ENCODE measurements at places on chromosomes 11 and 22.
A peak's percentile ranks its signal among the peaks of the same experiment; 100 is the strongest.

- peaks cover 9% of the 10 kb centered on the region for H3K4me1 ChIP-seq
- no peaks in the 10 kb centered on the region for H3K36me3 ChIP-seq
- no peaks in the 10 kb centered on the region for H3K27me3 ChIP-seq
- DNase-seq, result peak; percentile 42
Observed at GRCh38 chr11:43738600-43739409, 58.3 kb downstream of the HSD17B12 start.

DNA sequence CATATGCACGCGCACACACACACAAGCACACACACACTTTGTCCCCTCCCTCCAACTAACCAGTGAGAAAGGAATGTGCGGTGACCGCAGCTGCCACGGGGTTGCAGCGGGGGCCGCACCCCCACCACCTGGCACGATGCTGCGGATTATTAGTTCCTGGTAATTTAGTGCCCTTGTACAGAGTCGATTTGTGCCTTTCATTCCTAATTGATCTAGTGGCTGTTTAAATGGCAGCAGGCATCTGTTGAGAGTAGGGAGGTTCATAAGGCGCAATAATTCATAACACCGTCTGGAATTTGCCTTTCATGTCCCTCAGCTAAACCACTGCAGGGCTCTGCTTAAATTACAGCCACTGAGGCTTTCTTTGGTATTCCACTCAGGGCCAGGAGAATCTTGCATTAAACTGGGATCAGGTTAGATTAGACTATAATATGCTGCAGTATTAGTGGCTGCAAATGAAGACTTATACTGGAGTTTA, 113.7 kb downstream of the FEZ1 start:
- H3K27ac ChIP-seq, result no peak overlapping the region
- no peaks in the 10 kb centered on the region for H3K27me3 ChIP-seq
- no peak overlapping the region for H3K4me3 ChIP-seq
- H3K4me1 ChIP-seq, result no peaks in the 10 kb centered on the region
- no peak for DNase-seq

- no peak within 1 kb of the TSS for H3K27ac ChIP-seq
- H3K27me3 ChIP-seq, result no peaks in the 10 kb centered on the region
- no peak within 1 kb of the TSS for H3K4me3 ChIP-seq
- no peak for DNase-seq
- no peaks in the 10 kb centered on the region for H3K4me1 ChIP-seq
- H3K36me3 ChIP-seq, result no peaks in the 10 kb centered on the region
Observed at GRCh38 chr11:56160217-56160616, at the start of gene OR8K5. OR8K5 (minus strand) TSS chr11:56160317; CDS start chr11:56160317, 0 bp downstream.

DNA sequence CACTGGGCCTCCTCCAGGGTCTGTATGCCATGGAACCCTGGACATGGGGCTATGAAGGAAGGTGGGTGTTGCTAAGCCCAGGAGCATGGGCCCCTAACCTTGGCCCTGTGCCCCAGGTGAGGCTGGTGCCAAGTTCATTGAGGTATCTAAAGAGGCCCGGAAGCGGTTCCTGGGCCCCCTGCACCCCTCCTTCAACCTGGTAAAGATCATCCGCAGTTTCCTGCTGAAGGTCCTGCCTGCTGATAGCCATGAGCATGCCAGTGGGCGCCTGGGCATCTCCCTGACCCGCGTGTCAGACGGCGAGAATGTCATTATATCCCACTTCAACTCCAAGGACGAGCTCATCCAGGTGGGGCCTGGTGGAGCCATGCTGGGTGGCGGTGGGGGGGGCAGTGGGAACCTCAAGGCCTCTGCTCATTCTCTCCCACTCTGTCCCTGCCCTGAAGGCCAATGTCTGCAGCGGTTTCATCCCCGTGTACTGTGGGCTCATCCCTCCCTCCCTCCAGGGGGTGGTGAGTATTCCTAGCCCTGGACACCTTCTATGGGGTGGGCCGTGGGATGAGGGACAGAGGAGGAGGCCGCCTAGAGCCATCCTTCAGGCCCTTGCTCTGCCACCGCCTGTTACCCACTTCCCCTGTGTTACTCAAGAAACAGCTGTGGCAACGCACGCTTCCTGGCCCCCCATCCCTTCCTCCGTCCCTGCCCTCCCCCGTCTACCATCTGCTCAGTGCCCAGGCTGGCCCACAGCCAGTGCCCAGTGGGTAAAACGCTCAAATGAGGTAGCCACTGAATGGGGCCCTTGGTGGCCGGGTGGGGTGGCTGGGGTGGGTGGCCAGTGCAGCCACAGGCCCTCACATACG, 3.0 kb downstream of the PNPLA2 start:
- peak overlapping the region; percentile 98 for H3K27ac ChIP-seq
- DNase-seq, result peak; percentile 58
- H3K4me3 ChIP-seq, result peak overlapping the region; percentile 69
- H3K4me1 ChIP-seq, result peaks cover 63% of the 10 kb centered on the region
- no peaks in the 10 kb centered on the region for H3K27me3 ChIP-seq

DNA sequence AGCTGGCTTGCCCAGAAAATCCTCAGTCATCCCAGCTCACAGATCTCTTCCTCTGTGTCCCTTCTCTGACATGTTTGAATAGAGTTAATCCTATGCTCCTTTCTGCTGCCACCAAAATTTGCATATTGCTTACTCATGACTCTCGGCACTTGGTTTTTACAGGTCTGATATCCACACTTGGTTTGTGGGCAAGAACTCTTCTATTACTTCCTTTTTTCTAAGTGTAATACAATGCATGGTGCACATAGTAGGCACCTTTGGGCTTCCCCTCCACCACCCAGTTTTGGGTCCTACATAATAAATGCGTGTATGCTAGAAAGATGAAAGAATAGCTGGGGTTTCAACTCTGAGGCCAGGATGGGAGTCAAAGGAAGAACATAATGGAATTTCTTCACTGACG, 69.7 kb upstream of the GRK3 start:
- H3K4me3 ChIP-seq, result no peak overlapping the region
- no peak overlapping the region for H3K27ac ChIP-seq
- no peaks in the 10 kb centered on the region for H3K36me3 ChIP-seq
- no peaks in the 10 kb centered on the region for H3K27me3 ChIP-seq

- H3K4me1 ChIP-seq, result no peaks in the 10 kb centered on the region
- no peak overlapping the region for H3K4me3 ChIP-seq
- peak; percentile 27 for DNase-seq
- H3K36me3 ChIP-seq, result peaks cover 21% of the 10 kb centered on the region
- no peaks in the 10 kb centered on the region for H3K27me3 ChIP-seq
Observed at GRCh38 chr11:11931461-11932055, 76.9 kb downstream of the DKK3 start.

GRCh38 chr11:57480409-57481137, 20.2 kb downstream of the RTN4RL2 start:
- H3K36me3 ChIP-seq, result no peaks in the 10 kb centered on the region
- peak; percentile 67 for DNase-seq
- no peak overlapping the region for H3K27ac ChIP-seq
- H3K4me1 ChIP-seq, result peaks cover 21% of the 10 kb centered on the region
- no peak overlapping the region for H3K4me3 ChIP-seq
- peaks cover 35% of the 10 kb centered on the region for H3K27me3 ChIP-seq

- no peak overlapping the region for H3K27ac ChIP-seq
- no peaks in the 10 kb centered on the region for H3K27me3 ChIP-seq
Observed at GRCh38 chr11:117610901-117611300, 186.1 kb downstream of the DSCAML1 start.

DNA sequence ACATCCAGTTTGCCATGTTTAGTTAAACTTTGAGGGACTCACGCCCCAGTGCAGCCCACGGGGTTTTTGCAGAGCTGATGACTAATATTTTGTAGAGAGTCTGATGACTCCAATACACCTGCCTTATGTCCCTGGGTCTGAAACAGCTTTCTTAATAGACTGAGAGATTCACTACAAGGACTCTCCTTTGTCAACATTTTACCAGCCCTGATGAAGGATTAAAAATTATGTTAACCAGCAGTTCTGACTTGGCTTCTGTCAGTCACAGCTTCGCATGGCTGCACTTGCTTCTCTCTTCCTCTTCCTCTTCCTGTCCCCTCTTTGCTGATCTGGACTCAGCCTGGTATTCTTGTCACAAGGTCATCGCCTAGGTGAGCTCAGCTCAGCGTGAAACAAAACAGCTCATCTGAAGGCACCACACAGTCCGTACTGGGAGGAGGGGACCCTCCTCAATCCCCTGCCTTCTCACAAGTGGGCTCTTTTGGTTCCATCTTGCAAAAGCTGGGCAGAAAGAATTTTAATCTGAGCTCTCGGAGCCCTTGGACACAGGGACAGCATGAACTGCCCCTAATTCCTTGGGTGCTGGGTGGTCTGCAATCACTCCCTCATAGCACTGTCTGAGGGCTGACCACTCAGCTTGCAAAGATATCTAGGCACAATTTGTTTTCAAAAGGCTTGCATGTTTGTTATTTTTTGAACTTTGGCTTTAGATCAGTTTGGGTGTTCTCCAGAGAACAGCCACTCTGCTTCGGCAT, 38.1 kb upstream of the POU2AF1 start:
- DNase-seq, result no peak
- H3K4me3 ChIP-seq, result no peak overlapping the region
- H3K27me3 ChIP-seq, result no peaks in the 10 kb centered on the region
- H3K36me3 ChIP-seq, result no peaks in the 10 kb centered on the region
- H3K27ac ChIP-seq, result no peak overlapping the region
- peaks cover 16% of the 10 kb centered on the region for H3K4me1 ChIP-seq

GRCh38 chr22:28813772-28814518, 13.6 kb upstream of the XBP1 start:
- peaks cover 24% of the 10 kb centered on the region for H3K4me1 ChIP-seq
- DNase-seq, result peak; percentile 31
- no peaks in the 10 kb centered on the region for H3K36me3 ChIP-seq

GRCh38 chr11:100890789-100891188, 203.7 kb downstream of the ARHGAP42 start:
- no peak overlapping the region for H3K4me3 ChIP-seq
- H3K4me1 ChIP-seq, result no peaks in the 10 kb centered on the region
- H3K27me3 ChIP-seq, result no peaks in the 10 kb centered on the region
- H3K36me3 ChIP-seq, result no peaks in the 10 kb centered on the region
- DNase-seq, result no peak
- H3K27ac ChIP-seq, result no peak overlapping the region

- DNase-seq, result no peak
- H3K4me1 ChIP-seq, result no peaks in the 10 kb centered on the region
- H3K36me3 ChIP-seq, result no peaks in the 10 kb centered on the region
- H3K4me3 ChIP-seq, result no peak overlapping the region
- H3K27me3 ChIP-seq, result no peaks in the 10 kb centered on the region
Observed at GRCh38 chr11:30983776-30984441, 385.6 kb downstream of the DCDC1 start.

DNA sequence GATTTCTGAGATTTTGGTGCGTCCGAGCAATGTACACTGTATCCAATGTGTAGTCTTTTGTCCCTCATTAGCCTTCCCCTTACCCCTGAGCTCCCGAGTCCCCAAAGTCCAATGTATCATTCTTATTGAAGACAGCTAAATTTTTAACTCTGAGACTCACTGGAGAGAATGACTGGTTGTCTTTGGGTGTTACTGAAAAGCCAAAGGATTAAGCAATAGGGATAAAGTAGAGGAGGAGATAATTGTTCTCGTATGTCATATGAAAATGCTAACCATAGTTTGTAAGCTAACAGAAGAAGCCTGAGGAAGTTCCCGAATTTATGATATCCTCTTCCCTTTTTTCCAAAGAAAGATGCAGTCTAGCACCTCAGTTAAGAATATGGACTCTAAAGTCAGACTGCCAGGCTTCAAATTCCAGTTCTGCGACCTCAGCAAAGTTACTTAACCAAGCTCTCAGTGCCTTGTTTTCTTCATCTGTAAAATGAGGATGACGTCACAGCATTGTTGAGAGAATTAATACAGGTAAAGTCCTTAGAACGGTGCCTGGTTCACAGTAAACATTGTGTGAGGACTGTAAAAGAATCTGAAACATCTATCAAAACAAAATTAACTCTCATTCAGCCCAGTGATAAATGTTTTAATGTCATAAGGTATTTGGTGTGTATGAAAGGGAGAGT, 1.6 kb upstream of the MSANTD2 start:
- DNase-seq, result no peak
- H3K27me3 ChIP-seq, result no peaks in the 10 kb centered on the region
- no peak overlapping the region for H3K4me3 ChIP-seq
- H3K27ac ChIP-seq, result no peak overlapping the region
- H3K4me1 ChIP-seq, result peaks cover 9% of the 10 kb centered on the region

- H3K36me3 ChIP-seq, result no peaks in the 10 kb centered on the region
- H3K4me3 ChIP-seq, result no peak overlapping the region
- no peak overlapping the region for H3K27ac ChIP-seq
- H3K27me3 ChIP-seq, result no peaks in the 10 kb centered on the region
- no peak for DNase-seq
Observed at GRCh38 chr11:30911247-30911646, 325.1 kb upstream of the MPPED2 start.

- no peak for DNase-seq
- no peaks in the 10 kb centered on the region for H3K36me3 ChIP-seq
Observed at GRCh38 chr11:118217575-118217974, 7.2 kb downstream of the JAML start.

DNA sequence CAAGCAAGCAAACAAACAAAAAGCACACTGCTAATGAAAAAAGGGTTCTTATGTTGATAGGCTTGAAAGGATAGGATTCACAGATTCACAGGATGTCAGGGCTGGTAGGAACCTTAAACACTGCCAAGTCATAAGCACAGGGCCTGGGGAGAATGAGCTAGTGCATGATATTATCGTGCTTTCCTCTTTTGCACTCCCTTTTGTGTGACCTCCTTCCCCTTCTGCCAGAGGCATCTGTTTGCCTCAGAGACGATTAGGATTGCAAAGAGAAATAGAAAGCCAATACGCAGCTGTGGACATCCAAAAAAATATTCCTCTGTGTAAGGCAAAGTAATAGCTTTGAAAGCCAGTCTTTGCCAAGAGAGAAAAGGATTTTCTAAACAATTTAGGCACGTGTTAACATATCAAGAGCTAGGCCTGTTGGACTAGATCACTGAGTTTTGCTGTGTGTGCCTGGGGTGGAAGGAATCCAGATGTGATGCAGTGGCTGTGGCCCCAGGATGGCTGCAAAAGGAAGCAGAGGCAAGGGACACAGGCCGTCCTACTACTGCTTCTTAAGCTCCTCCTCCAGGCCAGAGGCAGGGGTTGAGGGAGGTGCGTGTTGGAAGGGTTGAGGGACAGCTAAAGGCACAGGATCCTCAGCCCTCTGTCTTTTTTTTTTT, 30.6 kb downstream of the MCHR1 start:
- peak overlapping the region; percentile 65 for H3K27ac ChIP-seq
- H3K27me3 ChIP-seq, result no peaks in the 10 kb centered on the region
- no peak overlapping the region for H3K4me3 ChIP-seq
- peaks cover 5% of the 10 kb centered on the region for H3K4me1 ChIP-seq
- peak; percentile 38 for DNase-seq

- no peaks in the 10 kb centered on the region for H3K4me1 ChIP-seq
- no peaks in the 10 kb centered on the region for H3K36me3 ChIP-seq
- H3K27ac ChIP-seq, result no peak overlapping the region
- DNase-seq, result no peak
Observed at GRCh38 chr11:9887472-9887871, 223.6 kb downstream of the SWAP70 start.

GRCh38 chr11:74707602-74708510, 23.4 kb downstream of the CHRDL2 start:
- no peak overlapping the region for H3K27ac ChIP-seq
- no peak for DNase-seq
- H3K4me3 ChIP-seq, result no peak overlapping the region

- H3K4me3 ChIP-seq, result no peak overlapping the region
- H3K27me3 ChIP-seq, result no peaks in the 10 kb centered on the region
- no peak for DNase-seq
- no peaks in the 10 kb centered on the region for H3K4me1 ChIP-seq
Observed at GRCh38 chr22:30181459-30182349, 64.9 kb downstream of the LIF start.

GRCh38 chr11:118609380-118610224, 2.2 kb downstream of the PHLDB1 start:
- H3K36me3 ChIP-seq, result peaks cover 16% of the 10 kb centered on the region
- H3K4me1 ChIP-seq, result peaks cover 31% of the 10 kb centered on the region

Data from heart right ventricle (tissue), 16 donors.